Posterior cingulate gyrus (tissue), 11 donors: ENCODE measurements at places on chromosomes 4 and X.
A peak's percentile ranks its signal among the peaks of the same experiment; 100 is the strongest.

GRCh38 chr4:161522031-161522430, 641.8 kb downstream of the FSTL5 start:
- DNase-seq: no peak

- no peak for DNase-seq
Observed at GRCh38 chr4:115228851-115229250, 115.4 kb upstream of the NDST4 start.

DNA sequence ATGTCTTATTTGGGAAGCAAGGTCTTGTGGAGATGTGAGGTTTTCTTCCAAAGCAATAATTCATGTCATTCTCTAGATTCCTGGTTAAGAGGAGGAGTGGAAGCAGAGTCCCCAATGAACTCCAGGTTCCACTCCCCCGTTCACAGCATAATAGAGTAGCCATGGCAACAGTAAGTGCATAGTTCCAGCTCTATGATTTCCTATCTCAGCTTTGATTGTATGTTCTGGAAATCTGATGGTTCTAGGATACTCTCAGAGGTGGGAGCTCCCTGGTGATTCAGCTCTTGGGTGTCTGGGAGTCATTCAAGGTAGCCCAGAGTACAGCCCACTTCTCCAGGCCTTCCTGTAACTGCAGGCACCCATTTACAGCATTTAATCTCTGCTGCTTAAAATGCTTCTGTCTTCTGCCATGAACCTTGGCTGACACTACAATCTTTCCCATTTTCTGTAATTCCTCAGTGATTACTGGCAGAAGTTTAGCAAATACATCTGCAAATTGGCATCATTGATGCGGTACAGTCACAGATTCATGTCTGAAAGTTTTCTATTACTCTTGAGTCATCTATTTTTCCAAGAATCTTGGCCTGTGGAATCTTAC, 242.0 kb downstream of the MAPK10 start:
- DNase-seq: no peak

GRCh38 chrX:133353233-133353632, 62.1 kb downstream of the GPC4 start:
- DNase-seq: no peak

DNA sequence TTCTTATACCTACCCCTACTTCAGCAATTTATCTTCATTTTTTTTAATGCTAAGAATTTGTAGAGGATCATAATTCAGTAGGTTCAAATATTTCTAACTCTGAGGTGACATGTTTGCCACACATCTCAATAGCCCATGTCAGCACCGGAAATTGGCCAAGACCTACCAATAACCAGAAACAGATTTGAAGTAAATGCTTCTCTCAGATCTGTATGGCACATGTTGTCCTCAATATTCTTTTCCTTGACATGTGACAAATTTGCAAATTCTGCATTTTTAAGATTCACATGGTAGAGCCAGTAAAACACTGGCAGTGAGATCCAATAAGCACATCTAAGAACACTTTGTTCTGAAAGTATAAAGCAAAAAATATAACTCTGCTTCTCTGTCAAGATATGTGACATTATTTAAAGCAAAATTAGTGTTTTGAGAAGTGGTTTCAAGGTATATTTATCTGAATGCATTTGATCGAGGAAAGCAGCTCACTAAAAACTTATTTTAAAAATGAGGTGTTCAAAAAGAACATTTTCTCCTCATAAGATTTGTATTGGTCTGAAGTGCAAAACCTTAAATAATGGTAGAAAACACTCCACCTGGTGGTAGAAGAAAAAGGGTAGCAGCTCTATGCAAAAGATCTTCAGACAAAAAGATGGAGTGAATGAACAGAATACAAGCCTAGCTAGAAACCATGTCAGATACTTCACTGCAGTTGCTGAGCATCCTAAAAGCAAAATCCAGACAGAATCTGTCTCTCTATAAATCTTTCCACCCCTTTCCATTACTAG, 513.8 kb upstream of the FAM241A start:
- DNase-seq: no peak

DNA sequence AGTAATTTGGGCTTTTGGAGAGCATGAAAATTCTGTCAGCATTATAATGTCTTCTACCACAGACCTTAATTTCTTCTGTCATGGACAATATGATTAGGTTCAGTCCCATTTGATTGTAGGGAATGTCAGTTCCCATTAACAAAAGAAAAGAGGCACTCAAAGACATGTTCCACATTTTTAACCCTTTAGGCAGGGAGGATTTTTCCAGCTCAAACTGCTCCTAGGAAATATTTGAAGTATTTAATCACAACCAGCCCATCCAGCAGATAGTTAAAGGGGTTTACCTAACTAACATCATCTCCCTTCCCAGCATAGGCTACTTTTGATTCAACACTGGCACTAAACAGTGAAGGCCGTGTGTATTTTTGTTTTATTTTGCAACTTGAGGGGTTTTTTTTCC, 256.0 kb downstream of the DHX15 start:
- no peak for DNase-seq

DNA sequence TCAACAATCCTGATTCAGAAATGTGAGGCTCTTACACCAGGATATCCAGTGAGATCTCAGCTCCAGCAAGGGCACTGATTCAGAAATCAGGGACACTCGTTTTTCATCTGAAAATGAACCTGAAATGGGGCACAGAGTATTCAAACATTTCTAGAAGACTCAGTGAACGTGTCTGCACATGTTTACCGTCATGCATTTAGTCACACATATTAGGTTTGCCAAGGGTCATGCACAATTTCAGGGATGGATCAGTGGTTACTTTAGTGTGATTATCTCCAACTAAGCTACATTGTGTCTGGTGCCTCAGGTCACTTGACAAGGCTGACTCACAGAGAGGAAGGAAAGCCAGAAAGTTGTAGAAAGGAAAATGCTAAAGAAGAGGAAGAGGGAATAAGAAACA, 33.6 kb upstream of the SPANXN2 start:
- no peak for DNase-seq

GRCh38 chr4:37948542-37948941, 11.7 kb upstream of the PTTG2 start:
- no peak for DNase-seq

DNA sequence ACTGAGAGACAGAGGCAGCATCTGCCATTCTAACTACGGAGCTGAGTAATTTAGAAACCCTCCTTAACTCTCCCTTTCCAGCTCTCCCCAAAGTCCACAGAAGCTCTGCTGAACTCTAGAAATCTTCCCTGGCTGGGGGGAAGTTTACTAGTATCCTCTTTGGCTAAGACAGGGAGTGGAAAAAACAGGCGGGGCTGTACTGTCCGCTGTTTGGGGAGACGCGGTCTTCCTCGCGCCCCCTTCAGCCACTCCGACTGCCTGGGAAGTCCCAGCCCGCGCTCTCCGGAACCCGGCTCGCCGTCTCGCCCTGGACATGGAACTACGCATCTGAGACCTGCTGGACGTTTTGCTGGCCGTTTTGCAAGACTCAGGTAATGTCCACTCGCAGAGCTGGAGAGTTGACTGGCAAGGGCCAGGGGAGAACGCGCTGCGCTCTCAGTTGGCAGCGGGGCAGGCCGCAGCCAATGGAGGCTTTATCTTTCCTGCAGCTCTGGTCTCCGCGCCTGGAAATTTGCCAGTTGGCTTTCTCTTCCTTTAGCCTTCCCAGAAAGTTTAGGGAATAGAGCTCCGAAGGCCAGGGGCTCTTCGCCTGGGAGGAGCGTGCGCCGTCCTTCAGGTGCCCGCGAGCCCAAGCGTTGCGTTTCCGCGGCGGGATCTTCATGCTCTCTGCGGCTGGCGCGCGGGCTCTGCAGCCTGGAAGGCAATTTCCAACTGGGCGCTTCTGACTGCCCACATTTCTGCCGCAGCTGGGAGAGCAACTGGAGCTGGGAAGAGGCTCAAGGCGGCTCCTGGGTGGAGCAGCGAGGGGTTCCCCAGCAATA, 892 bp downstream of the IL1RAPL2 start:
- DNase-seq: no peak

GRCh38 chr4:61886131-61886530, 686.0 kb downstream of the ADGRL3 start:
- DNase-seq: no peak

DNA sequence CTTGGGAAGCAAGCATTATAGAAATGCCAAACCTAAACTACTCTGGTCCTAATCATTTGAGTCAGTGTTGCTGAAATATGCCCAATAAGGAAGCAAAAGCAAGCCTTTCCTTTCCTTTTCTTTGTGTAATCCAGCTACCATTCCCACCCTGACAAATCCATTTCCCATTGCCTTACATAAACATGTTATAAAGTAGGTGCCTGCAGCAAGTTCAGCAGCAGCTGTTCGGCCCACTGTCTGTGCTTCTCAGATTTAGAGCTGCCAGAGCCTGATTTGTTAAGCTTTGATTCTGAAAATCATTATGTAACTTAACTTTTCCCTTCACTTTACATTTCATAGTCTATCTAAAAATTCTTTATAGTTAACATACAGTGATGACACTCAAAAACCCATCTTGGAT, 148.6 kb downstream of the EPHA5 start:
- peak; percentile 80 for DNase-seq

GRCh38 chr4:19348746-19349145, 903.0 kb upstream of the SLIT2 start:
- DNase-seq: no peak

- DNase-seq: no peak
Observed at GRCh38 chr4:98204236-98204553, 57.0 kb upstream of the RAP1GDS1 start.

DNA sequence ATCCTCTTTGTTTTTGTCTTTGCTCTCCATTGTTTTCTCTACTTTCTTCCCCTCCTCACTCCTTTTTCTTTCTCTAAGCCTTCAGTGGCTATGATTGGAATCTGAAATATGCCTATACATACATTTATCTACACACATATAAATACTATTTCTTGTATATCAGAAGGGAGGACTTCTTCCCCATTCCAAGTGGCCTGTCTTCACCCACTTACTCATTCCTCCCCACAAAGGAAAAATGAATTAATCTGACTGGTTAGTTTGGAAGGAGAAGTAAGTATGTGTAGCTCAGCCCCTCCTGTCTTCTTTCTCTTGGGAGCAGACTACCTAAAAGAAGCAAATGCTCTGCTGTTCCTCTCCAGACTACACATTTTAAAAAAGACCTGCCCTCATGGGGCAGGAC, 17.7 kb downstream of the GUCY2F start:
- DNase-seq: no peak

DNA sequence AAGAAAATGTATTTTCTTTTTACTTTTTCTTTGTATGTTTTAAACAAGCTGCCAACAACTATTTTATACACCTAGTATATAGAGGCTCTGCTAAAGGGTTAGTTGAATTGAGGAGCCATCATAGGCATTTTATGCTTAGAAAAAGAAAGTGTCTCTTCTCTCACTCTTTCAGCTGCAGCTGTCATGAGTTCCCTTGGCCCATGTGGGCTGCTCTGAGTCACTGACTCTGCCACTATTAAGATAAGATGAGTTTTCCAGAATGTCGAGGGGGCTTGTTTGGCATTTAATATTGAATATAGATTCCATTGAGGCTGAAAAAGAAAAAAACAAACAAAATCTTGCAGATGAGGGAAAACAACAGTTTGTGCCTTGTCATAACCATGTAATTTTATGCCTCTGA, 126.0 kb upstream of the PAQR3 start:
- DNase-seq: no peak

GRCh38 chrX:129980001-129980401, 2.4 kb upstream of the BCORL1 start:
- DNase-seq: no peak

- no peak for DNase-seq
Observed at GRCh38 chr4:20298986-20299385, 47.3 kb downstream of the SLIT2 start.

DNA sequence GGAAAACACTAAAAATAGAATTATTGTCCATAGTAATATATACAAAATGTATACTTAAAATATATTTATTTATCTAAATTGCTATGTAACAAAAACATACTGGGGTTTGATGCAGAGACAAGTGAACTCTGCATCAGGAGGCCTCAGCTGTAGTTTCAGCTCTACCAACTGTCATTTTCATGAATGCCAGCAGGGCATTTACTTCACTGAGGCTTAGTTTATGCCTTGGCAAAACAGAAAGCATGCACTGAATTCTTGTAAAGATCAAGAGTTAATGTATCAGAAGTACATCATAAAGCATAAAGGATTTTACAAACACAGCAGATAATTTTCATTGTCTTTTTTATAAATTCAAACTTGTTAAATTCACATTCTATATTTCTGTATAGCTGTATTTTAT, 577.0 kb downstream of the C4orf33 start:
- DNase-seq: no peak

DNA sequence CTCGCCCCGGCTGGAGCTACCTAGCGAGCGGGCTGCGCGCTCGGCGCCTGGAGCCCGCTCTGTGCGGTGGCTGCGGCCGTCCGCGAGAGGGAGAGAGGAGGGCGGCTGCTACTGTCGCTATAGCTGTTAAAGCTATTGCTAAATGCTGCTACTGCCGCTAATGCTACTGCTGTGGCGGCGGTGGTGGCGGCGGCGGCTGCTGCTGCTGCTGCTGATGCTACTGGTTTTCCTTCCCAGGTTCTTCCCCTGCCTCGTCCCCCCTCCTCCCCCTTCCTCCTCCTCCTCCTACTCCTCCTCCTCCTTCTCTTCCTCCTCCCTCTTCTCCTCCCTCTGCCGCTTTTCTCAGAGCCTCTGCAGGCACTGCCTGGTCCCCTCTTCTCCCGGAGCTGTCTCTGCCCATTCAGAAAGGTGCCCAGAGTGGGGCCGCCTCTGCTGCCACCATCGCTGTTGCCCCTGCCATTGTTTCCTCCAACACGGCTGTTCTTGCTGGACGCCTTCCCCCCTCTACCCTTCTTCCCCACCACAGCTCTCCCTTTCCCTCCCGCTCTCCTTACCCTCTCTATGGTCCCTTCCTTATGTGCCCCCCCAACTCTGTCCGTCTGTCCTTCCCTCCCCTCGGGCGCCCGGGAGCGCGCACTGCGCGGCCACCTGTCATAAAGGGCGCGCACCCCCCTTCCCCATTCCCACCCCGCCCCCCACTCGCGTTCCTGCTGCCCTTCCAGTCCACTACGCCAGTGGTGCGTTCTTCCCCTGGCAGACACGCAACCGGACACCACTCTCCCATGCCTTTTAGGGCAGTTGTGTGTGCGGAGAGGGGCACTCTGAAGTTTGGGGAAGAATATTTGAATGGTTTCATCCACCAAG, at the start of gene NEXMIF:
NEXMIF (minus strand) TSS at position 228 of the 864 bp plus-strand sequence.
- peak; percentile 21 for DNase-seq

GRCh38 chr4:123825596-123826291, 429.1 kb downstream of the SPRY1 start:
- no peak for DNase-seq

DNA sequence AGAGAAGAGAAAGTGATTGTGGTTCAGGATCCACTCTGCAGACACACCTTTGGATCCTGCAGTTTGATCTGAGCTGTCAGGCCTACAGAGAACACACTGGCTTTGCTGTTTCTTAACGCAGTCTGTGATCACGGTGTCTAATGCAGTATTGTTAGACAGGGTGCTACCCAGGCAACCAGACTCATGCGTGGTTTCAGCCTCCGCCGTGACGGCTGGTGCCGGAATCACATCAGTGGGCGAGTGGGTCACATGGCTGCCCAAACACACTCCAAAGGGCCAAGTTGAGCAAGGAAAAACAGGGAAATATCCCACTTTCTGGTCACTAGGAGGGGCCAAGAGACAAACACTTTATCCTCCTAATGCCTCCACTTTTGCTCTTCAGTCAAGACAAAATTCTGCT, 27.5 kb downstream of the CCDC149 start:
- peak; percentile 57 for DNase-seq
